Islet precursor cell (in vitro differentiated cells): ENCODE measurements at places on chromosomes 16 and 17.
A peak's percentile ranks its signal among the peaks of the same experiment; 100 is the strongest.

GRCh38 chr16:67964477-67965131, 3.8 kb downstream of the SLC12A4 start:
- DNase-seq, result no peak

DNA sequence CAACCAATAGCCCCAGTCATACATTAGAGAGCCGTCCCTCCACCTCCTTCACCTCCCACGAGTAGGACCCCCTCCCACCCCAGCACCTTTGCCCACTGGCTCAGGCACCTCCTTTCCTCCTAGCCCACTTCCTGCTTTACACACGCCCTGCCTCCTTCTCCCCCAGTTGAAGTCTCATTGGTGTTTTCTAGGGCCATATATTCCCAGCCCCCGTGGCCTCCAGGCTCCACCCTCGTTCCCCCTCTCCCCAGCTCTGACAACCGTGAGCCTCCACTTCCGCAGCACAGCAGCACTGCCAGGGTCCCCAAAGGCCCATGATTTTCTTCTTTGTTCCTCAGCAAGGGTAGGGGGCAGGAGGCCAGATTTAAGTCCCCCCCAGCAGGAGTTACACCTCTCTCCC, 340.3 kb upstream of the TNRC6C start:
- DNase-seq, result no peak

DNA sequence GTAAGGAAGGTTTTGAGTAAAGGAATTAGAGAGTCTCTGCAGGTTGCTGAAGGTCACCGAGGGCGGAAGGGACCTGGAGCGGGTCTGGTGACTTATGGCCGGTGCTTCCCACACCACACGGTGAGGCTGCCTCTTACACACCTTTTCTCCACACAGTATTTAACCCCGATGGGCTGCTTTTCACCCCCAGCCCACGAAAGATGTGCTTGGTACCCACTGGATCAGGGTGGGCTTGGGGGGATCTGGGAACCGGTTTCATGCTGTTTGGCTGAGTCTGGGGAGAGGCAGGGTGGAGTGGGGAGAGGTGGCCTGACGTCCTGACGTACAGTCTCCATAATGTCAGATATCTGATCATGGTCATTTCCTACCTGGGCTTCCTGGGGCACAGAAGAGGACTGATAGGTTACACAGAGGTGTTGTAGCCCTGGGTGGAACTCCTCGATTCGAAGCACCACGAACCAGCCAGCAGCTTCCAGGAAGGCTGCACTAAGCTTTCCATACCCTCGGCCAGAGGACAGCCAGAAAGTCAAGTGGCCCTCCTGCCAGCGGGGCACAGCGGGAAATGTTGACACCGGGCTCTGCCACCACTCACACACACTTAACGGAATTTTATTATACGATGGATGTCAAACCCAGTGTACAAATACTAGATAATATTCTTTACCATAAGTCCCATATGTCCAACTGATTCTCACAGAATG, 34.0 kb downstream of the OR1D5 start:
- DNase-seq, result peak; percentile 41

DNA sequence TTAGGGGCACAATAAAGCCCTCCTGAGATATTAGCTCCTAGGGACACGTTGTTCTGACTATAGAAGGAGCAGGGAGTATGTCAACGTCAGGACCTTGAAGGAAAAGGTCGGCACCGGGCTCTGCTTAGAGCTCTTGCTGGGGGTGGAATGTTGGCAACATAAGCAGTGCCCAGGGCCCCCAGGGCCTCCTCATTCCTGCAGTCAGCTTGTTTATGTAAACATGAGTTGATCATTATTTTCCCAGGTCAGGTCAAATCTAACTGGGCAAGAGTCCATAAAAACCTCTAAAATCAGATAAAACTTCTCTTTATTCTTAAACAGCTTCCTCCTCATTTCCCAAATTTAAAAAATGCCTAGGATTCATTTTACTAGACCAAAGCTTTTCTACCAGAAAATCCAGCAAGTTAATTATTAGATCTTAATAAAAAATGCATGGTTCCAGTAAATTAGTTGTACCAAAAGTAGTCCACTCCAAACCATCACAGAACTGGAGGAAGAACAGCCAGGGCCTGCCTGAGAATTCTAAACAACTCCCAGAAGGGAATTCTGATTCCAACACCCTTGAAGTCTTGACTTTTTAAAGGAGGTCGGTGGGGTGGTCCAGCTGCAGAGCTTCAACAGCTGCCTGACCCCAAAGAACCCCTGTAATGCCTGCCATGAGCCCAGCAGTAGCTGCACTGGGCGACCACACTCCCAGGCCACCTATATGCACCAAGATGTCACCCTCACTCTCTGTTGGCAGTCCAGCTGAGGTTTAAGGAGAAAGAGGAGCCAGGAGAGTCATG, 54.3 kb downstream of the AMFR start:
- no peak for DNase-seq

DNA sequence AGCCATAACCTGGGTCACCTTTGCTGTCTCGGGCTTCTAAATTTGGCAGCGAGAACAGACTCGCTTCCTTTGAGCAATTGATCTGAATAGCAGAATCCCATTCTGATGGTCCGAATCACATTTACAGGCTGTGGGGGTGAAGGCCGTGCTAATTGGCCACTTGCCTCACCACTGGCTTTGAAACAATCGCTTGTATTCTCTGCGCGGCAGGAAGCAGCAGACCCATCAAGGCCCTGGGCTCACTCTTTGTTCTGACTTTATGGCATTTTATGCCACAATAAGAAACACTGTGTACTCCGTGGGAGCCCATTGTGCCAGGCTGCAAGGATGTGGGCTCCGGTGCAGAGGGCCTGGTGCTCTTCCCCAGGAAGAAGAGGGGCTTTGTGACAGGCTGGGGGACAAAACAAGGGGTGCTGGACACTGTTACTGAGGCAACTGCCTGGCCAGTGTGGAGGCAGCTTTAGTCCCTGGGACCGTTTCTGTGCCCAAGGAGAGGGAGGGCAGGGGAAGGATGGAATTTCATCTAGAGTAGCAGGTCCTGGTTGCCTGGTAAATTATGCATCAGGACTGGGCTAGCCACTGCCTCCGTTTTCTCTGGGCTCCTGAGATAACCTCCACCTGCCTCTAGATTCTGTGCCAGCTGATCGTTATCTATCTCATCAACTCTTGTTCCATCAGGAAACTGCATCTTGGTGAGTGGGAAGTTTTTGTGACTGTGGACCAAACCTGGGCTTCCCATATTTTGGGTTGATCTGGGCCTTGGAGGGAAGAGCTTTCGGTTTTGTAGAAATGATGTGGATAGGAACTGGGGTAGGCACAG, 78.5 kb downstream of the MRC2 start:
- peak; percentile 85 for DNase-seq

- DNase-seq, result peak; percentile 89
Measured at GRCh38 chr16:70738083-70738977, 52.5 kb upstream of the MTSS2 start.

GRCh38 chr17:36611345-36612072, 10.1 kb downstream of the MRM1 start:
- DNase-seq, result no peak

- DNase-seq, result no peak
Measured at GRCh38 chr16:8675183-8676159, 1.1 kb downstream of the ABAT start.

DNA sequence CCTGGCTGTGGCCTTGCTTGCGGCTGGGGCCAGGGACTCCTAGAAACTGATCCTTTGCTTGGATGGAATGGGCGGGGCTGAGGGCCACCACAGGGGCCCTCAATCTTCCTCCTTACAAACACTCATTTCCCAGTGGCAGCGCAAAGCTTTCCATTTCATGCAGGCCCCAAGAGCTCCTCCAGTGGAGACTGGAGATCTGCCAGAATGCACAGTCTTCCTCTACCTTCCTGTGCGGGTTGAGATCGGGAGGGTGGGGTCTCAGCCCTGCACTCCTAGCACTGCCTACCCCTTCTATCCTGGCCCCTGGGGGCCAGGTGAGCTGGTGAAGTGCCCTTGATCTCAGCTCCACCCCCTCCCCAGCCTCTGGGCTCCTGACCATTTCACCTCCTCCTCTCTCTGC, 1.7 kb downstream of the NRN1L start:
- no peak for DNase-seq

GRCh38 chr16:11473728-11474127, 113.0 kb downstream of the LITAF start:
- DNase-seq, result no peak

- peak; percentile 65 for DNase-seq
Measured at GRCh38 chr17:77318491-77319210, 177.9 kb downstream of the SEC14L1 start.

DNA sequence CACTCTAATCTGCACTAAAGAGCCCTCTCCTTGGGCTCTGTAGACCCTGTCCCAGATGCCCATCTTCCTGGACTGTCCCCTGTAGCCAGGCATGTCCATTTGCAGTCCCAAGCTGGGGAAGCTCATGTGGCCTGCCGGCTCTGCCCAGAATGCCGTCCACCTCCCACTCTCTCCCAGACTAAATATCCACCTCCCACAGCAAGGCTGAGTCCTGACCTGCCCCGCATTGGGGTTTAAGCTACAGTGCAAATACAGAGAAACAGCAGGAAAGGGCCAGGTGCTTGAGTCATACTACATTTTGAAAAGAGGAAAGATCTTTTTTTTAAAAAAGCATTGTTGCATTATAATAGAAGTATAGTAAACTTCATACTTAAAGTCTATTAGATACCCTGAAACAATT, 3.0 kb downstream of the ST6GALNAC2 start:
- no peak for DNase-seq

- DNase-seq, result no peak
Measured at GRCh38 chr17:76359375-76359774, 5.7 kb upstream of the PRPSAP1 start.

- DNase-seq, result no peak
Measured at GRCh38 chr16:85683363-85683762, 5.4 kb downstream of the GINS2 start.

GRCh38 chr16:87094556-87094865, 222.7 kb downstream of the C16orf95 start:
- DNase-seq, result no peak

DNA sequence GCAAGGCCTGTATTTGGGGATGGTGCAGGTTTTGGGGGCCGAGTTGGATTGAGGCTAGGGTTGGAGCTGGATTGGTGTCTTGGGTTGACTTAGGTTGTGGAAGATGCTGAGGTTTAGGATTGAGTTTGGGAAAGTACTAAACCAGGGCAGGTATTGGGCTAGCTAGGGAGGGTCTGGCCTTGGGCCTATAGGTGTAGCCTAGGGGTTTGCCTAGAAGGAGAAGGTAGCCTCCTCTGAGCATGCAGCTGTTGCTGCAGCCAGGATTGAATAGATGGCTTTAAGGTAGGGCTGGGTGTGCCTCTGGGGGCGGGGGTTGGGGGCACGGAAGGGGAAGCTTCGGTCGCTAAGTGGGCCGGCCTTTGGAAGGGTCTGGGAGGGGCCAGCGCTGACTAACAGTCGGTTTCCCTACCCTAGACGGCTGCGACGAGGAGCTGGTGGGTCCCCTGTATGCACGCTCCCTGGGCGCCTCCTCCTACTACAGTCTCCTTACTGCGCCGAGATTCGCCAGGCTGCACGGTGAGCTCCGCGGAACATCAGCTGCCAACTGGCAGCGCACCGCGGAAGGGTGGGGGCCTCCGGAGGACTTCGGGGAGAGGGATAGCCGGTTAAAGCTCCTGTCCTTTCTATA, 1.2 kb downstream of the CNTNAP1 start:
- DNase-seq, result no peak

DNA sequence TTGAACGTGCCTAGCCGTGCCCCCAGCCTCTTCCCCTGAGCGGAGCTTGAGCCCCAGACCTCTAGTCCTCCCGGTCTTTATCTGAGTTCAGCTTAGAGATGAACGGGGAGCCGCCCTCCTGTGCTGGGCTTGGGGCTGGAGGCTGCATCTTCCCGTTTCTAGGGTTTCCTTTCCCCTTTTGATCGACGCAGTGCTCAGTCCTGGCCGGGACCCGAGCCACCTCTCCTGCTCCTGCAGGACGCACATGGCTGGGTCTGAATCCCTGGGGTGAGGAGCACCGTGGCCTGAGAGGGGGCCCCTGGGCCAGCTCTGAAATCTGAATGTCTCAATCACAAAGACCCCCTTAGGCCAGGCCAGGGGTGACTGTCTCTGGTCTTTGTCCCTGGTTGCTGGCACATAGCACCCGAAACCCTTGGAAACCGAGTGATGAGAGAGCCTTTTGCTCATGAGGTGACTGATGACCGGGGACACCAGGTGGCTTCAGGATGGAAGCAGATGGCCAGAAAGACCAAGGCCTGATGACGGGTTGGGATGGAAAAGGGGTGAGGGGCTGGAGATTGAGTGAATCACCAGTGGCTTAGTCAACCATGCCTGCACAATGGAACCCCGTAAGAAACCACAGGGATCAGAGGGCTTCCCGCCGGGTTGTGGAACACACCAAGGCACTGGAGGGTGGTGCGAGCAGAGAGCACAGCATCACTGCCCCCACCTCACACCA, 724 bp downstream of the GAA start:
- no peak for DNase-seq

DNA sequence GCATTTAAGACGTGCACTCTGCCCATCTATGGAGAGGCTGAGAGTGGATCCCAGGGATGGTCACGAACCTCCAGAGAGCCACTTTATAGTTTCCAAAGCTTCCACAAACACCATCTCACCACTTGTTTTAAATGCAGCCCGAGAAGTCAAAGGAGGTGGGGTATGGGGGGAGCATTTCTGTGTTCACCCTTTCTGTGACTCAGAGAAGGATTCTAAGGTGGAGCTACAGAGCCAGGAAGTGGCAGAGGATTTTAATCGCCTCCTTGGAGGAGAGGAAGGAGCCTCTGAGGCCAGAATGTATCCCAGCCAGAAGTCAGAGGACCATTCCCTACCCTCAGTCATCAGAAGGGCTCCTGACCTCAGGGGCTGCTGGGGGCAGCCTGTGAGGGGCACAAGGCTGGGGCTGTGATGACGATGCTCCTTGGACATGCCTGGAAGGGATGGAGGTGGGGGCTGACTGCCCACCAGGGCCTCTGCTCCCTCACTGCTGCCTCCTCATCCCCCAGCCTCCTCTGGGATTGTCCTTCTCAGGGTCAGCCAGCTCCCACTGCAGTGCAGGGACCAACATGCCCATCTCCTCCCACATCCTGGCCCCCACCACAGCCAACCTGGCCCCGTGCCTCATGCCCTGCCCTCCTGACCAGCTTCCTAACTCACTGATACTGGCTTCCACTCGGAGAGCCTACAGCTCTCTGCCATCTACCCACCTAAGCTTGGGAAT, 2.8 kb downstream of the XYLT2 start:
- DNase-seq, result peak; percentile 62

DNA sequence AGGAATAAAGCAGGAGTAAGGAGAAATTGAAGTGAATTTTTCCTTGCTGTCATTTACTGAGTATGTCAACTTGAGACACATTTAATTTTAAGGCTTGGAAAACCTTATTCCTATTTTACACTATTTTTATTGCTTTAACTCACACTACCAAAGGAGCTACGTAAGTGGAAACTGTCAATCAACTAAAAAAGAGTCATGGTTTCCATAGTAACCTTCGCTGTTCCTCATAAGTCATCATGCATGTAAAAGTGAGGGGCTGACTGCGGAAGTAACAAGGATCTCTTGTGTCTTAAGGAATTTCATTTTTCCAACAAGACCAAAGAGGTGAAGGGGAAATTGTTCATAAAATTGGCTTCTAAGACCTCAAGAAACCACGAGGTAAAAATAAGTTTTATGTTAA, 516.2 kb upstream of the CA10 start:
- DNase-seq, result no peak
